ENCODE measurements at places on chromosomes 6 and 20. TPM values are rescaled to one million over a fixed set of nuclear protein-coding genes. Genes with fewer than 3 reads are reported as not detected.

The DSN1 gene
- 40.4 TPM for total RNA-seq

The PCNA gene
- 46.3 TPM for total RNA-seq

The NT5E gene
- 67.2 TPM for total RNA-seq

The ZBP1 gene
- not detected for total RNA-seq

The PLG gene
- total RNA-seq = 2.9 TPM

The GHRH gene
- not detected for total RNA-seq

The OR2H1 gene
- total RNA-seq = not detected

The RNF8 gene
- total RNA-seq = 44.2 TPM

The MANEA gene
- 24.9 TPM for total RNA-seq

The XKR7 gene
- total RNA-seq = not detected

The EYS gene
- 0.09 TPM for total RNA-seq

The METTL24 gene
- total RNA-seq = 0.09 TPM

The EFCAB8 gene
- not detected for total RNA-seq

The ALDH8A1 gene
- total RNA-seq = 0.09 TPM

The BYSL gene
- 4.2 TPM for total RNA-seq

The HSPA1A gene
- total RNA-seq = 52.8 TPM

The PSORS1C2 gene
- total RNA-seq = not detected

The TMEM63B gene
- total RNA-seq = 20.7 TPM

The SEMG1 gene
- total RNA-seq = not detected

The SENP6 gene
- 113 TPM for total RNA-seq

The POLR3F gene
- 13.7 TPM for total RNA-seq

The RSPO4 gene
- not detected for total RNA-seq

The KCNK16 gene
- not detected for total RNA-seq

The PI16 gene
- total RNA-seq = 1.5 TPM

The MCHR2 gene
- total RNA-seq = not detected

The CTSZ gene
- 51.0 TPM for total RNA-seq

The ANKRD66 gene
- not detected for total RNA-seq

The TRIM31 gene
- total RNA-seq = not detected

The TNXB gene
- 315 TPM for total RNA-seq

The UST gene
- total RNA-seq = 27.1 TPM

The SLPI gene
- total RNA-seq = 0.63 TPM

The OR2W1 gene
- not detected for total RNA-seq

The OR5V1 gene
- total RNA-seq = not detected

The PACRG gene
- total RNA-seq = 2.9 TPM

The EEF1A2 gene
- not detected for total RNA-seq

The ZNF292 gene
- total RNA-seq = 34.7 TPM

The ANKRD6 gene
- total RNA-seq = 18.1 TPM

The CFB gene
- 32.9 TPM for total RNA-seq

The GCM1 gene
- total RNA-seq = not detected

The FAM184A gene
- total RNA-seq = 0.74 TPM

The THEMIS gene
- under 0.01 TPM for total RNA-seq

The OXT gene
- not detected for total RNA-seq

The HLA-DQA2 gene
- total RNA-seq = not detected

The MACROD2 gene
- 1.3 TPM for total RNA-seq

The GABRR1 gene
- total RNA-seq = not detected

The NMBR gene
- not detected for total RNA-seq

The TRAPPC3L gene
- not detected for total RNA-seq

The C6orf141 gene
- total RNA-seq = 5.7 TPM

The DNPH1 gene
- 65.2 TPM for total RNA-seq

The HLA-G gene
- total RNA-seq = not detected

The SMLR1 gene
- total RNA-seq = not detected

The TTLL9 gene
- total RNA-seq = 0.41 TPM

The MUCL3 gene
- total RNA-seq = under 0.01 TPM

The FAM83B gene
- 0.09 TPM for total RNA-seq

The SLC35F1 gene
- not detected for total RNA-seq

The GSS gene
- 47.8 TPM for total RNA-seq

The MYH7B gene
- not detected for total RNA-seq

The AIF1 gene
- not detected for total RNA-seq

The SLA2 gene
- total RNA-seq = not detected

The ADGRF5 gene
- total RNA-seq = 15.9 TPM

Data from fibroblast of the aortic adventitia (primary cell).